ENCODE measurements at places on chromosomes 5 and 9.

- DNase-seq, result peak; percentile 35
These were observed 593.7 kb downstream of the IRX1 start for GRCh38 chr5:4189317-4189716.

DNA sequence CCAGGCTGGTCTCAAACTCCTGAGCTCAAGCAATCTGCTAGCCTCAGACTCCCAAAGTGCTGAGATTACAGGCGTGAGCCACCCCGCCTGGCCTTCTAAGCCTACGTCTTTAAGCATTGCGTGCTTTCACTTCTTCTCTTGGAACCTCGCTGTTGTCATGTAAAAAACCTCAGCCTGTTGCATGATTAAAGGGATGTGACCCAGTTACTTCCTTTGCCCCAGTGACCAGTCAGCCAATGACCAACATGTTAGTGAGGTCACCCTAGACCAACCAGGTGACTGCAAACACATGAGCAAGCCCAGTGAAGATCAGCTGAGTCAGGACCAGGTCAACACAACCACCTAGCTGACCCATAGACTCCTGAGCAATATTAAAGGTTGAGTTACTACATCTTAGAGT is 10.5 kb downstream of the KIF4B start:
- no peak for DNase-seq

GRCh38 chr9:79395228-79395627 is 176.5 kb upstream of the TLE4 start:
- no peak for DNase-seq

DNA sequence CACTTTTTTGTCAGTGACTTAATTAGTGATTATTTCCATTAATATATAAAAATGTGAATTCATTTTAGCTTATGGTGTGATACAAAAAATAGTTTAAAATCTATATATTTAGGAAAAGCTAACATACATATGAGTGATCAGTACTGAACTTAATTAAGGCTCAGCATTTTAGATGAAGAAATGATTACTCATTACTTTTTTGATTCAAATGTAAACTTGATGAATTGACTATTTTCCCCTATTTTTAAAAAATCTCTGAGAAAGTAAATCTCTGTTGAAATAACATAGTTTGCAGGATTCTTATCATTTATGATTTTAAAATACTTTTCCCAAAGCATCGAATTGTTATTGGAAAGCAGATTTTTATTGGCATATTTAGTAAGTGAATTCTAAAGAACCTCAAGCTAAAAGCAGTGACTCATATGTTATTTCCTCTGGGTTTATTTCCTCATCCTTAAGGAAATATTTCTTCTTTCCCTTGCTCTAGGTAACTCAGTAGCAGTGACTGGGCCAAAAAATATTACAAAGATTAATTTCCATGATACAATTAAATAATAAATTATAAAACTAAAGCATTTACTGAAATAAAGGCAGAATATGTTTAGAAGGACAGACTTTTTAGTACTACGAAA is 290.6 kb downstream of the FER start:
- DNase-seq, result no peak

DNA sequence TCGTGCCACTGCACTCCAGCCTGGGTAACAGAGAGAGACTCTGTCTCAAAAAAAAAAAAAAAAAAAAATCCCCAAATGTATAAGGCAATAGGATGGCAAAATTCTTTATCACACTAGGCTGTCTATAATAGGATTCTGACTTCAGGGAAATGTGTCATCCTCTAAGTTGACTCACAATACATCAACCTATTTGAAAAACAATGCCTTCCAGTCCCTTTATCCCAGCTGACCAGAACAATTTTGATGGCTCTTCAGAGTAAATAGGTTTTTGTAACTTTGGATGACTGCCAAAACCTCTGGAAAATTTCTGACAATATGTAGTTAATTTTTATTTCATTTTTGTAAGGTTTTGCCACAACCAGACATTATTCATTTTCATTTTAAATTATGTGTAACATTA is 184.1 kb downstream of the CCDC192 start:
- DNase-seq, result no peak

- peak; percentile 25 for DNase-seq
These were observed 61.1 kb upstream of the ARAP3 start for GRCh38 chr5:141742866-141743851.

DNA sequence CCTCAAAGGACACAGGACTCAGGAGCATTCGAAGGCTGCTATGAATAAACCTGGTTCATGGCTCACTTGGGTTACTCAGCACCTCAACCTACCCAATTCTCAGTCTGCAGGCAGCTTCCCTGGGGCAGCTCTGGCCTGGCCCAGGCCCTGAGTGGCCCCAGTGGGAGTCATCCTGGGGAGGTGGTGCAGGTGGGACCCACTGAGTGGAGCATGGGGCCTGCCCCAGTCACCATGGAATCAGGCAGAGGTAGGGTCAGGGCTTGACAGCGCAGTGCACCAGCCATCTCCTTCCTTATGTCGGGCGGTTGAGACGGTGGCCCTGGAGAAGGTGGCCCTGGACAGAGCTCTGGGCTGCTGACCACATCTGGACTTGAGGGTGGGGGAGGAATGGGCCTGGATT is 19.2 kb downstream of the PLEKHG4B start:
- DNase-seq, result no peak

Data from activated CD8-positive, alpha-beta T cell treated with anti-CD3 and anti-CD28 coated beads for 36 hours (primary cell).